ENCODE measurements at places on chromosomes 3 and 15. TPM values are rescaled to one million over a fixed set of nuclear protein-coding genes. Genes with fewer than 3 reads are reported as not detected.

DNA sequence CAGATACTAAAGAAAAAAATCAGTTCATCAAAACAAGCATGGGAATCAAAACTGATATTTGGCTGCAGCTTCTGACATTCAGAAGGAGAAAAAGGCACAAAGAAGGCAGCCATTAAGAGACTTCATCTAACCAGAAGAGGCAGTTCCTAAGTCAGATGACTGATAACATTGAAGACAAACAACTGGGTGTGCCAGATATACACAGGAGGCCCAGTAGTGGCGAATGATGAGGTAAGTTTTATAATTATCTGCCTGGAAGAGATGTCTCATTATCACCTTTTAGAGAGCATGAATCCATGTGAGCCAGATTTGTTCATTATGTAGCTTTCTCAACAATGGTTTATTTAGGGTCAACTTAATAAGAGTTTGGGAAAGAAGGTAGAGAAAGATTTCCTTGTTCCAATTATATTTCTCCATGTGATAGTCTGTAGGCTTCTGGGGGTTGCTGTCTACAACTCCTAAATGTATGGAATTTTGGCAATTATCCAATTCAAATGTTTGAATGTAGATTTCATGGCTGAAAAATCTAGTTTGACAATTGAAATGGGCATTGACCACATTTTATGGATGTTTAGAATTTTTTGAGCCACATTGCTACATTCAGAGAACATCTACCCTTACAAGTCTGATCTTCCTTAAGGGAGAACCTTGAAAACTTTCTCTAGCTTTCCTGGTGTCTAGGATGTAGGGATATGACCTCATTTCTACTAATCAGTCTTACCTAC is 50.4 kb upstream of the RASGRF1 start:
- DNase-seq: no peak

- DNase-seq: peak; percentile 98
These were observed 4.6 kb downstream of the ANXA2 start for GRCh38 chr15:60392986-60393790.

- DNase-seq: peak; percentile 75
These were observed 231.4 kb upstream of the WNT5A start for GRCh38 chr3:55718521-55718921.

GRCh38 chr3:8603115-8603710 is 41.4 kb downstream of the SSUH2 start:
- no peak for DNase-seq

THBS1 gene
- 3,217 TPM for total RNA-seq

PRSS50 gene
- total RNA-seq: not detected

ZNF80 gene
- not detected for total RNA-seq

DNA sequence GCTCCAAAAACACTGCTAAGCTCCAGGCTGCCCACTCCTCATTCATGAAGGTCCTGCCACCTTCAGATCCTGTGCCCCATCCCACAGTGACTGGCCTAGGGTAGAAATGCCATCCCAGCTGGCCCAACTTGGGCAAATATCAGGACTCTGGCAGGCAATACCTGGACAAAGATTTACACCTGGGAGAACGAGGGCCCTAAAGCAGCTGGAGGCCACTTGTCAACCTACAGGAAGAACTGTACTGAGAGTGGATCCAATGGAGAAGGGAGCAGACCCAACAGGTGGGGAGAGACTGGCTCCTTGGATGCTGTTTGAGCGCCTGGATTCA is 57.1 kb upstream of the GATA2 start:
- no peak for DNase-seq

- no peak for DNase-seq
These were observed 169.0 kb upstream of the BCL6 start for GRCh38 chr3:187914231-187914630.

GRCh38 chr15:82051664-82052063 is 5.8 kb upstream of the MEX3B start:
- peak; percentile 73 for DNase-seq

PATL2 gene
- total RNA-seq: not detected

CADPS gene
- not detected for total RNA-seq

DCBLD2 gene
- 196 TPM for total RNA-seq
